Ascending aorta (tissue), 2 donors: ENCODE measurements at places on chromosomes 2 and 18. TPM values are rescaled to one million over a fixed set of nuclear protein-coding genes. Genes with fewer than 3 reads are reported as not detected.
A peak's percentile ranks its signal among the peaks of the same experiment; 100 is the strongest.

Gene RUFY4
- not detected for total RNA-seq

Gene SLC4A5
- 0.11 TPM for total RNA-seq

Gene IL18RAP
- 0.11 TPM for total RNA-seq

Gene ARHGAP15
- 1.4 TPM for total RNA-seq

DNA sequence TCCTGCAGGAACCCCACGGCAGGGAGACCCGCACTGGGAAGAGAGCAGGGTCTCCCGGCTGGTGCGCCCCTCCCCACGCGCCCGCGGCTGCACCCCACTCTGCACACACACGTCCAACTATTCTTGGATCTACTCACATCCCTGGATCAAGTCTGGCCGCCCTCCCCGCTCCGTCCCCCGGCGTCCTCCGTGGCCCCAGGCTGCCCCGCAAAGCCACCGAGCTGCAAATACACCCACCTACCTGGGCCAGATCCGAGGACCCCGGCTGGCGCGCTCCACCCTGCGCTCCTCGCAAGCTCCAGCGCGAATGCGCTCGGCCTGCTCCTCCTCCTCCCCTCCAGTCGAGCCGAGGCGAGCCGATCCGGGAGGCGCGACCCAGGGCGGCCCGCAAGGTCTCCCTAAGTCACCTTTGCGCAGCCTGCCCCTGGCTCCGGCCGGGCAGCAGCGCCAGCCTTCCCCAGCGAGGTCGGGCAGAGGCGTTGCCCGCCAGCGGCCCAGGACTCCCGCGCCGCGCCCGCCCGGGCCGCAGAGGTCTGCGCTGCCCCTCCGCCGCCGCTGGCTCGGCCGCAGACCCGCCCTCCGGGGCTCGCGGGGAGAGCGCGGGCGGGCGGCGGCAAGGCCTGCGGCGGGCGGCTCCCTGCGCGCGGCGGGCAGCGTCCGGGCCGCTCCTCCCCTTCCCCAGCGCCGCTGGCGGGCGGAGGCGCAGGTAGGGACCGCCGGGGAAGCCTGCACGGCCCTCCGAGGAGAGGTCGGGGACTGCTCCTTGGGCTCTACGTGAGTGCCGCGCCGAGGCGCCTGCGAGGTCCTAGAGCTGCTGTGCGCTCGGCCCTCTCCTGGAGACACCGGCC lies 126.0 kb downstream of the OSBPL1A start:
- DNase-seq: peak; percentile 78

- no peak for DNase-seq
These were observed 156.8 kb upstream of the UBE2E3 start for GRCh38 chr2:180823546-180824141.

DNA sequence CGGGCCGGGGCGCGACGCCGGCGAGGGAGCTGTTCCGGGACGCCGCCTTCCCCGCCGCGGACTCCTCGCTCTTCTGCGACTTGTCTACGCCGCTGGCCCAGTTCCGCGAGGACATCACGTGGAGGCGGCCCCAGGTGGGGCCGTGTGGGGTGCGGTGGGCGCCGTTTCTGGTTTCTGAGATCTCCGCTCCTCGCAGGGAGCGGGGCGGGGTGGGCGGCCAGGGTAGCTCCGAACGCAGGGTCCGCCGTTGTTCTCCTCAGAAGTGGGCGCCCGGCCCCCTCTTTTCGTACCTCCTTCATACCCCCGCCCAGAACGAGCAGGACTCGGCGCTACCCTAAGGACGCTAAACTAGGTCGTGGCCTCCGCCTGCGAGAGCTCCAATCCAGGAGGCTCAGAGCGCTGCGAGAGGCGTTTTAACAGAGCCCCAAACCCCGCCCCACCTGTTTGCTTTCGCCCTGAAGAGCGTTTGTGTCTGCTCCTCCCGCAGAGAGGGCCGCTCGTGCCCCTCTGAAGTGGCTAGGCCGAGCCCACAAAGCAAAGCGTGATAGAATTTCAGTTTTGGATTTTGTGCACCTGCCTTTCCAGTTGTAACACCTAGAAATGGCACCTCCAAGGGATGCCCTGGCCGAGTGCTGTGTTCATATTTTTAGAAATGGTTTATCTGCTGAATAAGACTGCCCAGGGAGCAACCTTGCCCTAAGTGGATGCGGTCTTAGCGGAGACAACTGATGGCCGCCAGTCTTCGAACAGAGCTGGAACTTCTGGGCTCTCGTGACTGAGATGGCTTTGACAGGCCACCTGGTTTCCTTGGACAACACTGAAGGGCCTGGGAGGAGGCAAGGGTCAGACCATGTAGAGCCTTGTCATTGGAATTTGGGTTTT lies 626 bp downstream of the CAPN10 start:
- no peak for DNase-seq

DNA sequence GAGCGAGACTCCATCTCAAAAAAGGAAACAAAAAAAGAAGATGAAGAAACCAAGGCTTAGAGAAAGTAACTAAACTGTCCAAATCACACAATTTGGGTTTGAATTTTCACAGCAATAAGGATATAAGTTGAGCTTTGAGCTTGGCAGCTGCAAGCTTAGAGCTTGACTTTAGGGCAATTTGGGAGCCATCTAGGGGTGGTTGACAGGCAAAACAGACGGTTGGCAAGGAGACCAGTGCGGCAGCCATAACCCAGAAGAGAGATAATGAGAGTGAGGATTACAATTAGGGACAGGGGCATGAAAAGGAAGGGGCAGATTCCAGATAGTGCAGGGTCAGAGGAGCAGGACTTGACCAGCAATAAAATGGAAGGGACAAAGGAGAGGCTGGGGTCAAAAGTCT lies 382.2 kb upstream of the HNRNPA3 start:
- DNase-seq: no peak

DNA sequence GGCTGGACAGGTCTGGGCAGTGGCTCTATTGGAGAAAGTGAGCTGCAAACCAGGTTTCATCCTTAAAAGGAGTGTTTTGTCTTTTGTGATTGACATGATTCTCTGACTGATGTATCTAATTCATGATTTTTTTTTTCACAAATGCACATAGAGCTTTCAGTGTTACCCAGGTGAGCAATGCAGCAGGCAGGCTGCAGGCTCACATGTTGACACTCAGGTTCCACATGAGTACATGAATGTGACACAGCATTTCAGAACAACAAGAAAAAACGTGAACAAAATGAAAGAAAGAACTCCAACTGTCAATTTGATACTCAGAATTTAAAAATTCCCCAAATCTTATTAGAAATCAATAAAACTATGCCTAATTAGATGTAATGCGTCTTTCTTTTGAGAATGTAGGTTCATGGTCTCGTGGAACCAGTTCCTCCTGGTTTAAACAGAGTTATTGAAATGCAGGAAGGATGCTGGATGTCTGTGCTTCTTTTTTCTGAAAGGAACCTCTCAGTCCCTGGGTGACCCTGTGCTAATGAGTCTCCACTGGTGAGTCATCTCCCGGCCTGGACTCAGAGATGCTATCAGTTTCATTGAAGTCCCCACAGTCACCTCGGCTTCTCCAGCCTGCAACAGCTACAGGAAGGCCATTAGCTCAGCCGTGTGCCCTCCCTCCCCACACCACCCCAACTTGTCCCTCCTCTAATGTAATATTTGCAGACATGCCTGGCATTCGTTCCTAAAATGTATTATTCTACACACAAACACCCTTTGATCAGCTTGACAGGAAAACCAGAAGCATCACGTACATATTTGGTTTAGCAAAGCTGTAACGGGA lies 430.4 kb downstream of the LPIN1 start:
- peak; percentile 37 for DNase-seq

GRCh38 chr2:120793682-120794403 lies 58.2 kb downstream of the GLI2 start:
- DNase-seq: no peak

GRCh38 chr2:138219961-138220360 lies 255.7 kb downstream of the HNMT start:
- DNase-seq: no peak
